ENCODE measurements at places on chromosomes 3 and 15.

GRCh38 chr3:55124371-55124770 lies 196.5 kb upstream of the LRTM1 start:
- no peak for DNase-seq

DNA sequence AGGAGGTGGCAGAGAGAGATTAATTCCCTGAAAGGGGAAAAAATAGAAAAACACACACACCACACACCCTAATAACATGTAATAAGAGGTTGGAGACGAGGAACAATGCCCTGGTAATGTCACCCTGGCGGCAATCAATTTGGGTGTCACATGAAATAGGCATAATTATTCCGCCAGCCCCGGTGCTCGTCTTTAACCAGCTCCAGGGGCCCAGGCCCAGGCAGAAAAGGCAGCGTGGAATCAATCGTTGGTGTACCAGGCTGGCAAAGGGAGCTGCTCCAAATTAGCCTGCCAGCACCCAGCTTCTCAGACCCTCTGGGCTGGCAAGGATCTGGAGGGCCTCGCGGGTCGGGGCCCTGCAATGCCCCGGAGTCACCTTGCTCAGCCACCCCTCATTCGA lies 5.6 kb downstream of the LINGO1 start:
- no peak for DNase-seq

GRCh38 chr3:24157106-24157505 lies 212.0 kb downstream of the NR1D2 start:
- DNase-seq: no peak

GRCh38 chr15:60087561-60087960 lies 83.5 kb downstream of the FOXB1 start:
- DNase-seq: no peak

- DNase-seq: no peak
These were observed 208.5 kb downstream of the CLSTN2 start for GRCh38 chr3:140143367-140144069.

GRCh38 chr15:52220937-52221660 lies 29.9 kb upstream of the GNB5 start:
- DNase-seq: no peak

DNA sequence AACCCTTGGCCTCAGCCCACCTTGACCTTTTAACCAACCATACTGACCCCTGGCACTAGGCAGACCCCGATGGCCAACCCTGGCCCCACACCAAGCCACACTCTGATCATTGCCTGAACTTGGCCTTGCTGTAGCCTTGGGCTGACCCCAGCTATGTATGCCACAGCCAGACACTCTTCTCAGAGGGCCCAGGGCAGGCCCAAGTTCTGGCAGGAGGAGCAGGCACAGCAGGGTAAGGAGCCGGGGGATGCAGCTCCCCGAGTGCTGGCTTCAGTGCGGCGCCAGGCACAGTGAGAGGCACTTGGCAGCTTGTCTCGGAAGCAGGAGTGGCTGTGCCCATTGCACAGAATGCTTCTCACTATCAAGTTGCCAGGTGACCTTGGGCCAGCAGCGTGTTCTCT lies 22.3 kb downstream of the PRR20G start:
- DNase-seq: no peak

DNA sequence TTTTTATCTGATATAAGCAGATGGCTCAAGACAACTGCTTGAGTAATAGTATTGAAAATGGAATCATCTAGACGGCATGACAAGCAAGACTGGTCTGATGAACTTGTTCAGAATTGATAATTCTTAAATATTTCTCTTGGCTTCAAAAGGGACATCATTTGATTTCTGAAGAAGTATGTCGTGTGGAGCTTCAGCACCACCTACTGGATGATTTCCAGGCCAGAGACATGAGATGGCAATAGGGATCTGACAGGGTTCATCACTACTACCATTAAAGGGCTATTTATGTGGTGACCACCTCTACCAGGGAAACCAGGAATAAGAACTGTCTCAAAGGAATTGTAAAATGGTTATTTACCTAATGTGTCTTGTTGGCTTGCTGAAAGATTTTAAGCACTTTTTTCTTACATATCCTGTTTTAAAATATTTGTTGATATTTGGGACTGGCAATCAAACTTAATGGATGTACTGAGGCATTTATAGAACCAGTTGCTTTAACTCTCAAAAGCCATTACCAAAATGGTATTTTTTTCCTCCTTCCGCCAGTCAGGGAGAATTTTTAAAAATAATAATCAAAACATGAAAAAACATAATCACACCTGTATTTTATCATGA lies 99.5 kb upstream of the FAM98B start:
- peak; percentile 31 for DNase-seq

- DNase-seq: no peak
These were observed 179.4 kb upstream of the CGNL1 start for GRCh38 chr15:57196865-57197264.

DNA sequence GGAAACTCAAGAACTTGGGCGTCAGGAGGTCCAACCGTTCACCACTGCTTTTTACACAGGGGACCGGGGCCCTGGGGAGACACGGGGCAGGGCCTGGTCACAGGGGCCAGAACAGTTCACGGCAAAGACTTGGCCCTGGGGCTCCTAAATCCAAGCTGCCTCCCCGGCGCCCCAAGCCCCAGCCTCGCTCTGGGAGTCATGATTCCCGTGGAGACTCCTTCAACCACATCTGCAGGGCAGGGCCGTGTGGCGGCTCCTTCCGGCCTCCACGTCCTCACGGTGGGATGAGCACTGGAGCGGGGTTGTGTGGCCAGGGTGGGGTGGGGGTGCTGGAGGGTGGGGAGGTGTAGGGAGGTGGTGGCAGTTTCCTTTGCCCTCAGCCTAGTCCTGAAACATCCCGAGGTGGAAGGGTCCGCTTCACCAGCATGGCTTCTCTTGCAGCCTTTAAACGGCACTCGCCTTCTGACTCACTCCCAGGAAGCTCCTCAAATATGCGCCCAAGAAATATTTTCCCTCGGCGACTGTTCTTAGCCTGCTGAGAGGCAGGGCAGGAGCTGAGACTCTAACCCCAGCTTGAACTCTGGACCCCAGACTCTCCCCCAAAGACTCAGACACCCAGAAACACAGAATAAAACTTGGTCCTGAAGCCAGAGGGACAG lies 1.8 kb downstream of the MUC4 start:
- DNase-seq: no peak

GRCh38 chr15:38868326-38869114 lies 303.9 kb upstream of the RASGRP1 start:
- DNase-seq: no peak

GRCh38 chr3:160458151-160458550 lies 8.6 kb upstream of the TRIM59 start:
- no peak for DNase-seq

DNA sequence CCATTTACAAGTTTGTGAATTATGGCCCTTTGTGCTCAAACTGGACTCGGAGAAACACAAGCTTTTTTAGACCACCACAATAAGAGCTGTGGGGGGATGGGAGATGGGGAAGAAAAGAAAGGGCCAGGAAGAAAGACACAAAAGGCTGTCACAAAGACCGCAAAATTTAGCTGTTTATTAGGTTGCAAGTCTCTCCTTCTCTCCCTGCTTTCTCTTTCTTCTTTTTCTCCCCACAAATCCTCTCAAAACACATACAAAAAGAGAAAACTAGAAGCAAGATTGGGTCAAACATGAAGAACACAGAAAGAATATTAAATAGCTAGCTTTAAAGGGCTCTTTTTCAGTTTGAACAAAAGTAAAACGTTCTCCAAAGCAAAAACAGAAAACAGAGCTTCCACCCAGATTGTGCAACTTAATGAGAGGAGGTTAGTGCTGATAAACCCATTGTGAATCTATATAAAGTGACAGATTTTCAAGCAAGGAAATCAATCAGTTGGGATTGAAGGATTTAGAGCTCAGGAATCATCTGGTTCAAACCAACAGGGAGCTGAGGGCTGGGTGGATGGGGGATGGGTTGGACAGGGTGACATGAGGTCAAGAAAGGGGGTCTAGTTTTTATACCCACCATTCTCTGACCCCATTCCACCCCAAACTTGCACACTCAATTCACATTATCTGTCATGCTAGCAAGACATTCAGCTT lies 87.3 kb downstream of the DHX30 start:
- no peak for DNase-seq

- DNase-seq: no peak
These were observed 42.2 kb downstream of the TRIM42 start for GRCh38 chr3:140719841-140720614.

DNA sequence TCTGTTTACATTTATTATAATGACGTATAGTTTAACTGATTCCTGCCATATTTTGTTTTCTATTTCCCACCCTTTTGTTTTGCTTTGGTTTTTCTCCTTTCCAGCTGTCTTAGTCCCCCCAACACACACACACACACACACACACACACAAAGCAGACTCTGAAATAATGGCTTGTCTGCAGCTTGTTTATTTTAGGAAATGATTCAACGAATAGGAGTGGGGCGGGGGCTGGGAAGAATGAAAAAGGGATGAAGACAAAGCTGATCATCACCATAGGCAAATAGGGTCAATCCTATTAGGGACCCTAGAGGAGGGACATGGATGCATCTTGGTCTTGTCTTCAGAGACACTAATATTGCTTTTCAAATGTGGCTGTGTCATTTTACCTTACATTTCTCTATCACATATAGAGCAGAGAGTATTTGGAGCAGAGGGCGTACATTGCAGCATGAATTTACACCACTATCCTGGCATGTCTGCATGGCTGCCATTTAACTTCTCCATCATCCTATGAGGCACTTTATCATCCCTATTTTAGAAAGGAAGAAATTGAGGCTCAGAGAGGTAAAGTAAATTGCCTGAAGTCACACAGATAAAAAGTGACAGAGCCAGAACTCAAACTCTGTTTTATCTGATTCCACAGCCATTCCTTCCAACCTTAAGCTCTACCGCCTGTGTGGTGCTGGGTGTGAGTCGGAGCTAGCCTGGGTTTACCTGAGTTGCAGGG lies 147.2 kb upstream of the TPM1 start:
- DNase-seq: no peak

DNA sequence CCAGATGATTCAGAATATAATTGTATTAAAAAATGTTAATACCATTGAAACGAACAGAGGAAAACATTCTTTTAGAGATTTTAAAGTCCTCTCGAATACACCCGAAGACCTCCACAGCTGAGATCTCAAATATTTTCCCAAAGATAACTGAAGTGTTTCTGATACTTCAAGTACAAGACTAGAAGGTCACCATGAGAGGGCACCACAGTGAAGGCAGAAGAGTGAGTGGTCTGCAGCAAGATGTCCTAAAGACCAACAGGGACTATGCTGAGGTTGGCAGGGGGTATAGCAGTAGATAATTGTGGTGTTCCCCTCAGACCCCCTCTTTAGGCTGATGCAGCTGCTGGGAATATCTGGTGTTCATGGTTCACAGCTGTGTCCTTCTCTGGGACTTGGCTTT lies 156.5 kb downstream of the PDCD6IP start:
- no peak for DNase-seq

- no peak for DNase-seq
These were observed 105.8 kb downstream of the LSAMP start for GRCh38 chr3:116339441-116340028.

GRCh38 chr3:4704552-4704951 lies 211.4 kb downstream of the ITPR1 start:
- DNase-seq: no peak

GRCh38 chr15:23566071-23566554 lies 639 bp downstream of the MKRN3 start:
- DNase-seq: peak; percentile 18

- no peak for DNase-seq
These were observed 14.6 kb upstream of the POLG start for GRCh38 chr15:89349206-89349558.

DNA sequence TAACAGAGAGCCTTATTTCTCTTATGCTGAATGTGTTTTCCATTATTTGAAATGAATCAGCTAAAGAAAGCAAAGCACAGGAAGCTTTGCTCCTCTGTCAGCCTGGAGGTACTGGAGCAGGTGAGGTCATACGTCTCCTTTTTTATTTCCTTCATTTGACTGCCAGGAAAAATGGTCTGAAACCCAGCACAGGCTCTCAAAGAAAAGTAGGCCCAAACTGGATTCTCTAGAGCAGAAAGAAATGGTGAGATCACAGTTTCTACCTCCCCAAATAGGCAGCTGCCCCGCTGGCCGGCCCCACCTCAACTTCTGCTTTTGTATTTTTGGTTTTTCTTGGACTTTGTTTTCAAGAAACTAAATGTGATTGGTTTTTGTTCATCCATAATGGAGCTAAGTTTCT lies 95.1 kb downstream of the RPL39L start:
- DNase-seq: no peak

DNA sequence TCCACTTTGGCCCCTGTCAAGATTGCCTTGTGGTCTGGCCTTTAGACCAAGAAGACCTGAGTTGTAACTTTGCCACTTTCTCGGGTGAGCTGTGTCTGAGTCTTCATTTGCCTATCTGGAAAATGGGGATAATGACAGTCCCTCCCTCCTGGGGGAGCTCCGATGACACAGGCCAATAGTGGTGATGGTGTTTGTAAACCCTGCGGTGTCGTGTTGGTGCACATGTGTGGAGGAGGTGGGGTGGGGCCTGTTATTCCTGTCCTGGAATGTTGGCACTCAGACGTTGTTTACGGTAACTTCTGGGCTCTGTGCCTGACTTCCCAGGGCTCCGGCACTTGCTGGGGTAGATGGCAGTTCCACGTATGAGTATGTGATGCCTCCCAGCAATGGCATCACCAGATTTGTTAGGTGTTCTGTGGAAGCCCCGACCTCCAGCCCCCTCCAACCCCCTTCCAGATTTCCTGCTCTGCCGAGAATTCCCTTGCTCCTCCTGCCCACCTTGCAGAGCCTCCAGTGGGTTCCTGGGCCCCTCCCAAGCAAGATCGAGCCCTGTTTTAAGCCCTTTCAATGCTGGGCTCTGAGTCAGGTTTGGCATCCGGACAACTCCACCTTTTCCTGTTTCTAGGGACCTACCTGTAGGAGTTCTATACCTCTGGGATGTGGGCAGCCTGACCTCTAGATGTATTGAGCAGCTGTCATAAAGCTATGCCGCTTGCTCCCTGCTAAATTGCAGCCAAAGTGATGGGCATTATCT lies 31.4 kb downstream of the HRH1 start:
- DNase-seq: no peak

DNA sequence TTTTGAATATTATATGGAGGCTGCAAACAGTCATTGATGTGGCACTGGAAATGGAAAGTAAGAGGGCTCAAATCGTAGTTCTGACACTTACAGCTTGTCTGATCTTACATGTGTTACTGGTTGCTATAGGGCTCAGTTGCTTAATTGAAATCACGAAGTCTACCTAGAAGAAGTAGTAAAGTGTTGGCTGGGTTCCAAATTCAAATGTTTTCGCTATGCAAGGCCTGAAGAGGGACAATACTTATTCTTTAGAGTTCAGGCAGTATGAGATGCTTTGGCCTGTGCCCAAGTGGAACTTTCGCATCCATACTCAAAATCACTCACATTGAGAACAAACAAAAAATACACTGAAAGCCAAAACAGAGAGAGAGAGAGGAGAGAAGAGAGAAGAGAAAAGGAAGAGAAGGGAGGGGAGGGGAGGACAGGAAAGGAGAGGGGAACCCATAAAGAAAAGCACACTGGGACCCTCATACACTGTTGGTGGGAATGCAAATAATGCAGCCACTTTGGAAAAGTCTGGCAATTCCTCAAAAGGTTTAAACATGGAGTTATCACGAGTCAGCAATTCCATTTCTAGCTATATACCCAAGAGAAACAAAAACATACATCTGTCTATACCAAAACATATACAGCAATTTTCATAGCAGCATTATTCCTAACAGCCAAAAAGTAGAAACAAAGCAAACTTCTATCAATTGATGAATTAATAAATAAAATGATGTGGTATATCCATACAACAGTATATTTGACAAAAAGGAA lies 2.9 kb upstream of the FXR1 start:
- no peak for DNase-seq
